ENCODE measurements at places on chromosomes 5 and 9. TPM values are rescaled to one million over a fixed set of nuclear protein-coding genes. Genes with fewer than 3 reads are reported as not detected.

ERAP2 gene
- 32.2 TPM for total RNA-seq

FCN2 gene
- not detected for total RNA-seq

PCDHGB7 gene
- not detected for total RNA-seq

FAM151B gene
- total RNA-seq: 0.45 TPM

N4BP3 gene
- total RNA-seq: 6.4 TPM

SETX gene
- total RNA-seq: 33.9 TPM

- no peak for DNase-seq
These were observed 468.4 kb downstream of the ZSWIM6 start for GRCh38 chr5:61800450-61800849.

DNA sequence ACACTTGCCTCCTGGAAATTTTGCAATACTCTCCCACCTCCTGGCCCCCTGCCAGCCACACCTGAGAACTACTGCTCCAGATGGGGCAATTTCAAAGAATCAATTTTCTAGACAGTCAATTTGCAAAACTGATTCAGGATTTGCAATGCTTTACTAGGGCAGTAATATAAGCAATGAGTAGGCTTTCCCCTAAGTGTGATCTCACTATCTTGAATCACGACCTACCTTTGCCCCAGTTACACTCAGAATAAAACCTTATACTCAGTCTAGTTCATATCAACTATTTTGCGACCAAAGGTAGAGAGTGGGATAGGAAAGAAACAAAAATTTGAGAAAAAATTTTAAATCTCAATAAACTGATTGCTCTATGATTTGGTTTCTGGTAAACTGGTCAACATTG lies 54.4 kb downstream of the DROSHA start:
- no peak for DNase-seq

DNA sequence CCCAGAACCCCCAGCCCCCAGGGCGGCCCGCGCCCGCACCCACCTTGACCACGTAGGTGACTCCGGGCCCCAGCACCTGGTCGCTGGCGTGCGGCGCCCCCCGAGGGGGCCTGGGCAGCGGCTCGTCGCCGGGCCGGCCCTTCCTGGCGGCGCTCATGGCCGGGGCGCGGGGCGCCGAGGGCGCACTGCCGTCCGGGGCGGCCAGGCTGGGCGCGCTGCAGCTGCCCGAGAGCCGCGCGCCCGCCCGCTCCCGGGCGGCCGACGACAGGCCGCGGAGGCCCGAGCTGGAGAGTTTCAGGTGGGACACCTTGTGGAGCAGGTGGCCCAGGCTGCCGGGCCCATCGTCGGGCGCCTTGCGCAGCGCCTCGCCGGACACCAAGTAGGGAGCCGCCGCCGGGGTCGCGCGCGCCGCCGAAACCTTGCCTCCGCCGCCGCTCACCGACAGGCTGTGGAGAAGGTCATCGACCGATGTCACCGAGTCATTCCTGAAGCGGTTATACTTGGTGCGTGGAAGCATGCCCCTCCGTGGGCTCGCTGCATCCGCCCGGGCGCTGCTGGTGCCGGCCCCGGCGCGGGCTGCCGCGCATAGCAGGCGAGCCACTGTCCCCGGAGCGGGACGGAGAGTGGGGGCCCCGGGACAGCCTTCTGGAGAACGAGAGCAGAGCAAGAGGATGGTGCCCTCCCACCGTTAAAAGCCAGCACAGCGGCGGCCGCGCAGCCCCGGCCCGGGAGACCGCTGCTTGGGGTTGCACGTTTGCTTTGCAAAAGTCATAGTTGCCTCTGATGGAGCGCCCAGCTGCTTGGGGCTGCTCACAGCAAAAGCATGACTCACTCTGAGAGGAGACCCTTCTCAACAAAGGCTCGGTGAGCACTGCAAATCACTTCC lies at the start of gene SHC3:
Gene SHC3 (minus strand): TSS at position 875 of the 886 bp plus-strand sequence. CDS start 358 bp downstream, at position 517.
- DNase-seq: no peak

- no peak for DNase-seq
These were observed 220.7 kb upstream of the MSX2 start for GRCh38 chr5:174503461-174504265.

- DNase-seq: no peak
These were observed 28.7 kb upstream of the DAP start for GRCh38 chr5:10789726-10790125.

GRCh38 chr5:160923936-160924710 lies 72.1 kb upstream of the ATP10B start:
- DNase-seq: no peak

DNA sequence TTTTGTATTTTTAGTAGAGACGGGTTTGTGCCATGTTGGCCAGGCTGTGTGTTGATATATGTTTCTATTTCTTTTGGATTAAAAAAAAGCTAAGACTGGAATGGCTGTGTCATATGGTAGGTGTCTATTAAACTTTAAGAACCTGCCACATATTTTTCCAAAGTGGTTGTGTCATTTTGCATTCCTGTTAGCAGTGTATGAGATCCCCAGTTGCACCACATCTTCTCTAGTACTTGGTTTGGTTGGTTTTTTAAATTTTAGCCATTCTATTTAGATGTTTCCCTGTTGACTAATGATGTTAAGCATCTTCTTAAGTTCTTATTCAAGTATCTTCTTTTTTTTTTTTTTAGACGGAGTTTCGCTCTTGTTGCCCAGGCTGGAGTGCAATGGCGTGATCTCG lies 36.2 kb upstream of the MEGF9 start:
- DNase-seq: no peak

- DNase-seq: no peak
These were observed 1.0 kb downstream of the TRIP13 start for GRCh38 chr5:893711-894110.

- DNase-seq: no peak
These were observed 37.2 kb upstream of the S1PR3 start for GRCh38 chr9:88954066-88954465.

GRCh38 chr9:76109953-76110352 lies 219.5 kb downstream of the PCSK5 start:
- DNase-seq: no peak

GRCh38 chr9:25964239-25964638 lies 286.0 kb upstream of the TUSC1 start:
- no peak for DNase-seq

DNA sequence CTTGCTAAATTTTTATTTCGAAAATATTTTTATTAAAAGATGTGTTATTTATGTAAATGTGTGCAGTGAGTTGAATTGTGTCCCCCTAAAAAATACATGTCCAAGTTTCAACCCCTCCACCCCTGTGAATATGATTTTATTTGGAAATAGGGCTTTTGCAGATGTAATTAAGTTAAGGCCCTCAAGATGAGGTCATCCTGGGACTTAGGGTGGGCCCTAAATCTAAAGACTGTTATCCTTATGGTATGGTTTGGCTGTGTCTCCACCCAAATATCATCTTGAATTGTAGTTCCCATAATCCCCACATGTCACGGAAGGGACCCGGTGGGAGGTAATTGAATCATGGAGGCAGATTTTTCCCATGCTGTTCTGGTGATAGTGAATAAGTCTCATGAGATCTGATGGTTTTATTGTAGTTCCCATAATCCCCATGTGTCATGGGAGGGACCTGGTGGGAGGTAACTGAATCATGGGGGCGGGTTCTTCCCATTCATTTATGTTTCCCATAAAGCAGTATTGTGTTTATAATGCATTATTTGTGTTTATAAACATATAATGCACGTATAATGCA lies 1.5 kb upstream of the TMED7 start:
- no peak for DNase-seq

DNA sequence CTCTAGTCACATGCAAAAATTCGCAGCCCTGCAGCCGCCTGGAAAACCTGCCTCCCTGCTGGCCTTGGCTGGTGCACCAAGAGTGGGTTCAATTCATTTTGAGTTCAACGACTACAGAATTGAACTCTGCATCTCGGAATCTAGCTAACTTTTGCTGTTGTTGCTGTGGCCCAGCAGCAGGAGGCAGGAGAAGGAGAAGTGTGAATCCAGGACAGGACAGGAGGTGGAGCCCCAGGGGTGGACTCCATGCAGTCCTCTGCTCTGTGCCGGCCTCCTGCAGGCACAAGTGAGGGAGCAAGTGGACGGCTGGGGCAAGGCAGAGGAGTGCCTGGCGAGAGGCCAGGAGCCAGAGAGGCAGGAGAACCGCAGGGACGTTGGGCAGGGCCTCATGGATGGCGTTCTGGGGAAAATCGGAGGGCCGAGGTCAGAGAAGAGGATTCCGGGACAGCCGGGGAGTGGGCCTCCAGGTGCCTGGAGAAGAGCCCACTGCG lies 214.2 kb downstream of the FANCC start:
- DNase-seq: no peak

GRCh38 chr5:13189532-13189931 lies 755.0 kb downstream of the DNAH5 start:
- DNase-seq: no peak

DNA sequence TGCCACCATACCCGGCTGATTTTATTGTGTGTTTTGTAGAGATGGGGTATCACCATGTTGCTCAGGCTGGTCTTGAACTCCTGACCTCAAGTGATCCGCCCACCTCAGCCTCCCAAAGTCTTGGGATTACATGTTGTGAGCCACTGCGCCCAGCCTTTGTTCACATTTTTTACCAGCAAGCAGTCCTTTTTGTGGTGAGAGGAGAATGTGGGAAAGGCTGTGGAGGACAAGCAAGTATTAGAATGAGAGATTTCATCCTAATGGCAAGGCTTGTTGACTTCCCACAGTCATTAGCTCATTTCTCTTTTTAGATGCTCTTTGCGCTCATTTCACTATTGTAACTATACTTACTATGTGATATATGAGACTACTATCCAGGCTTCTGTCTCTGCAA lies 6.1 kb downstream of the IL31RA start:
- no peak for DNase-seq

DNA sequence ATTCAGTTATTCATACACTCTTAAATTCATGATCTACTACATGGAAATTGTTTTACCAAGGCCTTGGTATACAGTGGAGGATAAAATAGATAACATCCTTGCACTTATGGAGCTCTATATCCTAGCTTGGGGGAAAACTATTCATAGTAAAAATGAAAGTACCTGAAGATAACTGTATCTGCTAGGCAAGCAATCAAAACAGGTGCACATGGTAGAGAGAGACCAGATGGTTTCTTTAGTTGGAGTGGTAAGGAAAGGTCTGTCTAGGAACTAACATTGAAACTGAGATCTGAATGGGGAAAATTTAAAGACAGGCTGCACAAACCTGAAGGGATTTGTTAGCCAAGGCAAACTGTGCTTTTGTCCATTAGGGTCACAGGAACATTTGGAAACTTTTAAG lies 11.1 kb upstream of the SLCO4C1 start:
- DNase-seq: no peak

DNA sequence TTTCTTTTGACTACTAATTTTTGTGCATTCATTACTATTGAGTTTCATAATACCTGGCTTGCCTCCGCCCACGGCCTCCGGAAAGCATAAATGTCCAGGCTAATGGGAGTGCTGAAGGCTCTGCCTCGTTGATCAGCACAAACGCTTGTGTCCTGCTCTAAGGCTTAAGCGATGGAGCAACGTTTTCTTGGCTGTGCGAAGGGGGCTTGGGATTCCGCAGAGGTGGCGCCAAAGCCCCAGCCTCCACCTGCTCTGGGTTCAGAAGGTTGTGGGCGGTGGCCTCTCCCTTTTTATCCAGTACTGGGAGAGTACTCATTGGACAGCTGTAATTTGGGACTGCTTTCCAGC lies 19.7 kb downstream of the ANXA2R start:
- no peak for DNase-seq

DNA sequence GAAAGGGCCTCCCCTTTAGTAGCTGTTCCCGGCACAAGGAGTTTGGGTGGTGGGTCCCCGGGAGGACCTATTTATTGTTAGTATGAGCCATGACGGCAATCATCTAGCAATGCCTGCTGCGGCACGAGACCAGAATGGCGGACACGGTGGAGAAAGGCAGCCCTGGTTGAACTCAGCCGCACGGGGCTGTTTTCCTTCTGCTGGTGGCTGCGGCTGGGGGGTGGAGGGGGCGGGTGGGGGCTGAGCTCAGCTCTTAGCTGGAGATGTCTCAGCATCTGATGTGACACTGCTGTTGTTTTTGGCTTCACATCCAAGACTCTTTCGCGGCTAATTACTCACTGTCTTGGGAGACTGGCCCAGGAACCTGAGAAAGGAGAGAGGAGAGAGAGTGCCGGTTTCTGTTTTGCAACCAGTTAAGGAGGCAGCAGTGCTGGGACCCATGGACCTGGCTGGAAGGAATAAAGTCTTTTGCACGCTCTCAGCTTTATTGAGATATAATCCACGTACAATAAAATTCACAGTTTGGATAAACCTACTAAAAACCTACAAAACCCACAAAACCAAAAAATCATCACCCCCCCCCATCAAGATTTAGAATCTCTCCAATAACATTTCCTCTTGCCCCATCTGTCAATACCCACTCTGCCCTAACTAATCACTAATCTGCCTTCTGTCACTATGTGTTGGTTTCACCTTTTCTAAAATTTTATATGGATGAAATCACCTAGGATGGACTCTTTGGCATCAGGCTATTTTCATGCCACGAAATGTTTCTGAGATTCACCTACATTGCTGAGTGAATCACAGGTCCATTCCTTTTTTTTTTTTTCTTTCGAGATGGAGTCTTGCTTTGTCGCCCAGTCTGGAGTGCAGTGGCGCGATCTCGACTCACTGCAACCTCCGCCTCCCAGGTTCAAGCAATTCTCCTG lies 81.8 kb upstream of the NEURL1B start:
- DNase-seq: no peak

DNA sequence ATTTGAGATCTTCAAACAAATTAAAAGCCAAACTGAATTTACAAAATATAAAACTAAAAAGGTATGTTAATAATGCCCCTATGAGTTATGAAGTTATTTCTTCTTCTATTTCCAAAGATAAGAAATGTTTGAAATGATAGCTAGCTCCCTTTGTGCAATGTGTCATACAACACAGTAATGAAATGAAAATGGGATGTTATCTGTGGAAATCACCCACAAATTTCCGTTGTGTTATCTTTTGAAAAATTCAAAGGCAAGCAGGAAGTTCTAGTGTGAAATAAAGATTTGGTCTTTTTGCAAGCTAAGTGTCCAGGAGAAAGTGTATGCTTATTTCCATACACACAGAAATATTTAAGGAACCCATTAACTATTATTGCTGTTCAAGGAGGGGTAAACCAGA lies 375.3 kb upstream of the PRR16 start:
- no peak for DNase-seq

Data from activated T-cell treated with anti-CD3 and anti-CD28 coated beads, Interleukin-2, amount 50 U/mL, for 4 hours (primary cell).